ENCODE measurements at places on chromosomes 5 and 9.

DNA sequence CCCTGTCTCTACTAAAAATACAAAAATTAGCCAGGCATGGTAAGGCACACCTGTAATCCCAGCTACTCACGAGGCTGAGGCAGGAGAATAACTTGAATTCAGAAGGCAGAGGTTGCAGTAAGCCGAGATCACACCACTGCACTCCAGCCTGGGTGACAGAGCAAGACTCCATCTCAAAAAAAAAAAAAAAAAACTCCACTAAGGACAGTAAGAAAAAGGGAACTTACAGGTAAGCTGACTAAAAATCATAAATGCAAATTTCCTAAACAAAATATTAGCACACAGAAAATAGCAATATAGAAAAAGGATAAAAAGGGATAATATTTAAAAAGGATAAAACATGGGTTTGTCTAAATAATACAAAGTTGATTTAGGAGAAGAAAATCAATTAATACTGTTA is 27.9 kb upstream of the HNRNPA0 start:
- DNase-seq: no peak
- H3K36me3 ChIP-seq: no peaks in the 10 kb centered on the region
- H3K4me3 ChIP-seq: no peak overlapping the region

DNA sequence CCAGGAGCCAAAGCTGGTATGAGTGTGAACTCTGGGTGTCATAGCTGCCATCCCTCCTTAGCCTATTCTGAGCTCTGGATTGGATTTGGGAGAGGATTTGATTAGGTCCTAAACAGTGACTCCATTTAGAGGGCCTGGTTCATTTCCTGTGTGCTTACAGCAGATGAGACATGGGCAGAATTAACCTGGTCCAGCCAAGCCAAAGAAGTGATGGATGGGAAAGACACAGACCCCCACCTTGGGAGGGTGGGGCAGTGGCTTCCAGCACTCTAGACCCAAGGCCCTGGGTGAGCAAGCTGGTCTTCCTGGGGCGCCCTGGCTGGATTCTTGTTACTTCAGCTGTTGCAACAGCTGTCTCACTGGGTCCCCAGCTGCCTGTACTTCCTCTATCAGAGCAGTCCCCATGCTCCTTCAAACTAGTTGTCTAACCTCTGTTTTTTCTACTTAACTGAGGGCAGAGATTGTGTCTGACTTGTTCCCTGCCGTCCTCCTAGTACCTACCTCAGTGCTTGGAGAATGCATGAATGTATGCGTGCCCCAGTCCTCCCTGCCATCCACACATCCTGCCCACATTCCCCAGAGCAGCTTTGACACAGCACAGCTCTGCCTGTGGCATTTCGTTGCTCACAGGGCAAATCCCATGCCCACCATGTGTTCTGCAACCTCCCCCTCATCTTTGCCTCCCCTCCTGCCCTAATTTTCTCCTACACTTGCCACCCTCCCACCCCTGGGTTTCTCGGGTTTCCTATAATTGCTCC is 115.9 kb downstream of the RGS3 start:
- peaks cover 12% of the 10 kb centered on the region for H3K36me3 ChIP-seq
- H3K27ac ChIP-seq: peak overlapping the region; percentile 84
- peaks cover 72% of the 10 kb centered on the region for H3K4me1 ChIP-seq
- H3K4me3 ChIP-seq: no peak overlapping the region
- H3K27me3 ChIP-seq: no peaks in the 10 kb centered on the region

- H3K4me3 ChIP-seq: no peak overlapping the region
- no peaks in the 10 kb centered on the region for H3K4me1 ChIP-seq
- H3K27me3 ChIP-seq: no peaks in the 10 kb centered on the region
Measured at GRCh38 chr5:104178829-104179456, 616.4 kb upstream of the NUDT12 start.

GRCh38 chr5:145636371-145636770 is 198.8 kb downstream of the PRELID2 start:
- H3K27ac ChIP-seq: no peak overlapping the region
- H3K4me1 ChIP-seq: no peaks in the 10 kb centered on the region
- no peaks in the 10 kb centered on the region for H3K36me3 ChIP-seq
- no peaks in the 10 kb centered on the region for H3K27me3 ChIP-seq
- H3K4me3 ChIP-seq: no peak overlapping the region

GRCh38 chr5:96687812-96688453 is 25.8 kb downstream of the CAST start:
- H3K4me1 ChIP-seq: peaks cover 14% of the 10 kb centered on the region
- H3K4me3 ChIP-seq: no peak overlapping the region
- no peak overlapping the region for H3K27ac ChIP-seq

DNA sequence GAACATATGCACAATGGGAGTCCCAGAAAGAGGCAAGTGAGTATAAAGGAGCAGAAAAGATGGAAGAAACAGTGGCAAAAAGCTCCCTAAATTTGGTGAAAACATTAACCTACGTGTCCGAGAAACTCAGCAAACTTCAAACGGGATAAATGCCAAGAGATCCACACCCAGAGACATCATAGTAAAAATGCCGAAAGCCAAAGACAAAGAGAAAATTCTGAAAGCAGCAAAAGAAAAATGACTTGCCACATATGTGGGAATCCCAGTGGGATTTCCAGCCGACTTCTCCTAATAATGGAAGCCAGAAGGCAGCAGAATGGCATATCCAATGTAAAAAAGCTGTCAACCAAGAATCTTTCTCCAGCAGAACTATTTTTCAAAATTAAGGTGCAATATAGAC is 101.2 kb downstream of the ADAMTS2 start:
- H3K4me3 ChIP-seq: no peak overlapping the region
- H3K4me1 ChIP-seq: no peaks in the 10 kb centered on the region
- no peak for DNase-seq
- no peak overlapping the region for H3K27ac ChIP-seq

- H3K4me3 ChIP-seq: no peak overlapping the region
- H3K4me1 ChIP-seq: peaks cover 56% of the 10 kb centered on the region
- no peak for DNase-seq
- H3K27me3 ChIP-seq: no peaks in the 10 kb centered on the region
Measured at GRCh38 chr5:34682926-34683623, 26.9 kb downstream of the RAI14 start.

GRCh38 chr5:172832383-172833315 is 1.4 kb upstream of the ERGIC1 start:
- H3K27ac ChIP-seq: peak overlapping the region; percentile 85
- peak; percentile 74 for DNase-seq
- H3K36me3 ChIP-seq: peaks cover 3% of the 10 kb centered on the region
- H3K4me3 ChIP-seq: no peak overlapping the region
- H3K4me1 ChIP-seq: peaks cover 40% of the 10 kb centered on the region

- H3K27me3 ChIP-seq: no peaks in the 10 kb centered on the region
- peaks cover 14% of the 10 kb centered on the region for H3K4me1 ChIP-seq
- no peaks in the 10 kb centered on the region for H3K36me3 ChIP-seq
- no peak for DNase-seq
Measured at GRCh38 chr5:149779124-149779465, 49.0 kb downstream of the PPARGC1B start.

DNA sequence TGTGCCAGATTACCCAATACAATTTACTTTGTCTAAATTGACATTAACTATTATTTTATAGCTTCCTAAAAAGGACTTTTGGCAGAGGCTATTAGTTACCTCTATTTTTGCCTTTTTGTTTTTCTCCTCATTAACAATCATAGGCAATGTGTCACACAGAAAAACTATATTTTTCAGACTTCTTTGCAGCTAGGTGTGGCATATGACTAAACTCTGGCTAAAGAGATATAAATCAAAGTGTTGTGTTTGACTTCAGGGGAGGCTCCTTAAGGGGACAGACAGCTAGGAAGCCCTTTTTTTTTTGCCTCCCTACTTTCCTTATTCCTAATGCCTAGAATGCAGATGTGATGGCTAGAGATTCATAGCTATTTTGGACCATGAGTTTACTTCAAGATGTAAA is 19.7 kb upstream of the GCNT4 start:
- no peaks in the 10 kb centered on the region for H3K4me1 ChIP-seq
- no peaks in the 10 kb centered on the region for H3K36me3 ChIP-seq
- no peaks in the 10 kb centered on the region for H3K27me3 ChIP-seq

- H3K27ac ChIP-seq: peak overlapping the region; percentile 61
- no peak overlapping the region for H3K4me3 ChIP-seq
- no peaks in the 10 kb centered on the region for H3K27me3 ChIP-seq
- no peaks in the 10 kb centered on the region for H3K36me3 ChIP-seq
Measured at GRCh38 chr9:116471093-116471906, 215.8 kb upstream of the TRIM32 start.

- no peaks in the 10 kb centered on the region for H3K27me3 ChIP-seq
- H3K4me3 ChIP-seq: no peak overlapping the region
- H3K27ac ChIP-seq: no peak overlapping the region
- H3K4me1 ChIP-seq: no peaks in the 10 kb centered on the region
Measured at GRCh38 chr5:33692980-33693379, 198.8 kb downstream of the ADAMTS12 start.

DNA sequence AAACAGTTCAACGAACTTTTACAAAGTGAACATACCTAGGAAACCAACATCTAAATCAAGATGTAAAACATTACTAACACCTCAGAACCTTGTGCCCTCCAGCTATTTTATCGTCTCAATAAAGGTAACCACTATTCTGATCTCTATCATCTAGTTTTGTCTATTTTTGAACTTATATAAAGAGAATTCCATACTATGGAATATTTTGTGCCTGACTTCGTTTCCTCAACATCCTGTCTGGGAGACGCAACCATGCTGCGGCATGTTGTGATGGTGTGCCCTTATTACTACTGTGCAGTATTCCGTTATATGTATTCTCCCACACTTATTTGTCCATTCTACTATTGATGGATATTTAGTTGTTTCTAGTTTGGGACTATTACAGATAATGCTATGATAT is 99.2 kb downstream of the NR6A1 start:
- peaks cover 14% of the 10 kb centered on the region for H3K4me1 ChIP-seq
- no peaks in the 10 kb centered on the region for H3K27me3 ChIP-seq
- H3K4me3 ChIP-seq: no peak overlapping the region

- no peak for DNase-seq
- H3K4me1 ChIP-seq: no peaks in the 10 kb centered on the region
- no peak within 1 kb of the TSS for H3K27ac ChIP-seq
- H3K4me3 ChIP-seq: no peak within 1 kb of the TSS
- no peaks in the 10 kb centered on the region for H3K27me3 ChIP-seq
Measured at GRCh38 chr5:76622973-76623596, at the start of gene F2RL2. Gene F2RL2 (minus strand): TSS chr5:76623403. CDS start chr5:76623230, 173 bp downstream.

GRCh38 chr9:112158656-112159367 is 16.3 kb downstream of the SUSD1 start:
- H3K36me3 ChIP-seq: no peaks in the 10 kb centered on the region
- no peaks in the 10 kb centered on the region for H3K27me3 ChIP-seq
- no peaks in the 10 kb centered on the region for H3K4me1 ChIP-seq
- DNase-seq: no peak

GRCh38 chr5:127355337-127355736 is 64.7 kb downstream of the MEGF10 start:
- H3K4me1 ChIP-seq: no peaks in the 10 kb centered on the region
- H3K36me3 ChIP-seq: no peaks in the 10 kb centered on the region
- H3K27me3 ChIP-seq: no peaks in the 10 kb centered on the region
- no peak overlapping the region for H3K4me3 ChIP-seq

DNA sequence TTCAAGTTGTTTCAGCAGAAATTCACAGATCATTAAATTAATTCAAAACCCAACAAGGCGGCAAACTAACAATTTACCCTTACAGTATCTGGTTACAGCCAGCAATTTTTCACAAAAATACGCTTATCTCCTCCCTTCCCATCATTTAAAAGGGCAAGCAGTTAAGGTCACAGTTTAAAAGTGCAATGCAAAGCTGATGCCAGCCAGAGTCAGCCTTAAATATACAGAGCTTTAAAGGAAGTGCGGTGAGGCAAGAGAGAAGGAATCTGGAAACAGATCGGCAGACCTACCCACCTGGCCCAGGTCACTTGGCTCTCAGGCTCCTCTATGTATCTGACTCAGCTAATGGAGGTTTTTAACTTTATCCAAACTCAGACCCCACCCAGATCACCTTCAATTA is 31.0 kb downstream of the EPB41L4A start:
- no peaks in the 10 kb centered on the region for H3K4me1 ChIP-seq
- DNase-seq: no peak
- no peak overlapping the region for H3K4me3 ChIP-seq
- no peaks in the 10 kb centered on the region for H3K36me3 ChIP-seq
- no peak overlapping the region for H3K27ac ChIP-seq

GRCh38 chr5:88542786-88543185 is 274.1 kb upstream of the TMEM161B start:
- no peak overlapping the region for H3K4me3 ChIP-seq
- no peak overlapping the region for H3K27ac ChIP-seq
- H3K27me3 ChIP-seq: no peaks in the 10 kb centered on the region
- no peak for DNase-seq
- H3K4me1 ChIP-seq: no peaks in the 10 kb centered on the region

DNA sequence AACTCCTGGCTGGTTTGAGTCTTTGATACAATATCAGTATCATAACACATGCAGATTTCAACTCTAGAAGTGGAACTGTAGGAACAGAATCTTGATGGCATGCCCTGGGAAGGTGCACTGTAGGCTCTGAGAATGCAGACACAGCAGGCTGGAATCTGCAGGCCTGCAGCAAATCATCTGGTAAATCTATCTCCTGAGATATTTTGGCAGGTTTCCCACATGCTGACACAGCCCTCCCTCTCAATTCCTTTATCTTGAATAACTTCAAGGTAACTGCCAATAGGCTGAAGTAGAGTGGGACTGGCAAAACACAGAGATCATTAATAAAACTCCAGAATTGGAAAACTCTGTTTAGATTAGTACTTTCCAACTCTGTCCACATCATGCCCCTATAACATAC is 177.8 kb upstream of the PCSK5 start:
- H3K4me3 ChIP-seq: no peak overlapping the region
- H3K36me3 ChIP-seq: no peaks in the 10 kb centered on the region
- no peak overlapping the region for H3K27ac ChIP-seq
- H3K27me3 ChIP-seq: no peaks in the 10 kb centered on the region

GRCh38 chr9:32427111-32427873 is 42.8 kb downstream of the ACO1 start:
- DNase-seq: no peak
- H3K4me1 ChIP-seq: no peaks in the 10 kb centered on the region

DNA sequence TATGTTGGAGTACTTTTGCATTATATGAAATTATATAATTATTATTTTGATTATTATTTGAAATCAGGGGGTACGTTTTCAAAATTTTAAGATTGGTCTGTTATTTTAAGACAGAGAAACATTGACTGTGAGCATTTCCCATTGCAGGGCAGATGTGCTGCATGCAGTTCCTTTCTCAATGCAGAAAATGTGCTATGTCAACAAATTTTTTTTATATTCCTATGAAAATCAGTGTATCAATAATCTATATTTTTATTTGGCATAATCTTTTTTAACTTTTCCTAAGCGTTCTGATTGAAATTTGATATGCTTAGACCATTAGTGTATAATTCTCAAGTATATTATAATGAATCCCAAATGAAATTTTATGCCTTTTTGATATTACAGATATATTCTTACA is 41.8 kb upstream of the LRRC70 start:
- no peaks in the 10 kb centered on the region for H3K27me3 ChIP-seq
- H3K4me3 ChIP-seq: no peak overlapping the region
- peaks cover 7% of the 10 kb centered on the region for H3K36me3 ChIP-seq
- DNase-seq: no peak
- H3K27ac ChIP-seq: no peak overlapping the region

Measured in tibial artery (tissue), 4 donors.